ENCODE measurements at places on chromosomes 6 and 20.

GRCh38 chr6:116511424-116512110, at the start of gene CALHM5:
CALHM5 (plus strand) TSS chr6:116511639; CDS start chr6:116511697, 58 bp downstream.
- no peaks in the 10 kb centered on the region for H3K27me3 ChIP-seq
- H3K4me3 ChIP-seq, result peak within 1 kb of the TSS; percentile 51
- peak; percentile 79 for DNase-seq
- peak within 1 kb of the TSS; percentile 80 for H3K27ac ChIP-seq
- peaks cover 10% of the 10 kb centered on the region for H3K36me3 ChIP-seq
- no peaks in the 10 kb centered on the region for H3K4me1 ChIP-seq

DNA sequence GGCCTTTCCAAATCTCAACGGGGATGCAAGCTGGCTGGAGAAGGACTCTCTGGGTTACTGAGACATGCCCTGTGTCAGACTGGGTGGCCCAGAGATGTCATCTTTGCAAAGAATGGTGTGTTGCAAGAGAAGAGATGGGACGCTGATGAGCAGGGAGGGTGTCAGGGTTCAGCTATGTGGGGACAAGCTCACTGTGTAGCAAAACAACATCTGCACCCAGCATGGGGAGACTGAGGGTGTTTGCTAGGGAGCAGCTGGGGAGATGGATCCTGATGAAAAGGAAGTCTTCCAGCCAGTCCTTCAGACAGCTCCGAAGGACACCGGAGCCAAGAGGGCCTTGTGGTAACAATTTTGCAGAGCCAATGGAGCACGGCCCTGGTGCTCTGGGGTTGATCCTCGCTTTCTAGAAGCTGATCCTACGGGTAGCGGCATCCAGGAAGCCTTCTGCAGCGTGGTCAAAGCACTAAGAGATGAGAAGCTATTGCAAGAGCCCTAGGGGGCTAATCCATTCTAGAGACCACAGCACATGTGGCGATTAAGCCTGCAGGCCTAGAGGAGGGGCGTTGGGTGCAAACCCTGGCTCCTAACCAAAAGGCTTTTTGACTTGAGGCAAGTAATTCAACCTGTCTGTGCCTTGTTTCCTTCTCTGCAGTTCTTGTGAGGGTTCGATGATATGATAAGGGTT, 39.9 kb downstream of the EDN3 start:
- no peaks in the 10 kb centered on the region for H3K36me3 ChIP-seq
- H3K4me3 ChIP-seq, result no peak overlapping the region
- no peak overlapping the region for H3K27ac ChIP-seq
- H3K4me1 ChIP-seq, result no peaks in the 10 kb centered on the region
- no peak for DNase-seq

GRCh38 chr20:50211091-50211490, 20.5 kb downstream of the CEBPB start:
- H3K27me3 ChIP-seq, result no peaks in the 10 kb centered on the region
- no peaks in the 10 kb centered on the region for H3K36me3 ChIP-seq
- H3K4me1 ChIP-seq, result peaks cover 6% of the 10 kb centered on the region
- no peak overlapping the region for H3K27ac ChIP-seq
- H3K4me3 ChIP-seq, result no peak overlapping the region
- no peak for DNase-seq

GRCh38 chr6:158256746-158257424, 55.4 kb upstream of the TULP4 start:
- H3K27me3 ChIP-seq, result no peaks in the 10 kb centered on the region
- no peak overlapping the region for H3K27ac ChIP-seq
- H3K4me1 ChIP-seq, result no peaks in the 10 kb centered on the region
- H3K4me3 ChIP-seq, result no peak overlapping the region

DNA sequence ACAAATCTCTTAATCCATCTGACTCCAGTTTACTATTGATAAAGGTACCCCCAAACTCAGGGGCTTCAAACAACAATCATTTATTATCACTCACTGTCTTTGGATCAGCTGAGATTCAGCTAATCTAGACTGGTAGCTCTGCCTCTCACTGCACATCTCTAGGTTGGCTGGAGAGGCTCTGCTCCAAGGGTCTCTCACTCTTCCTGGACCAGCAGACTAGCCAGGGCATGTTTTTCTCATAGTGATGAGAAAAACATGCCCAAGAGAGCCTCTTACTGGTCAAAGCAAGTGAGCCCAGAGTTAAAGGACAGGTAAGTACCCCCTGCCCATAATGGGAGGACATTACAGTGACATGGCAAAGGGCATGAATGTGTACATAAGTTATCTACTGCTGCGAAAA, 115.1 kb upstream of the BEND3 start:
- no peaks in the 10 kb centered on the region for H3K27me3 ChIP-seq
- no peaks in the 10 kb centered on the region for H3K36me3 ChIP-seq
- H3K4me3 ChIP-seq, result no peak overlapping the region
- H3K4me1 ChIP-seq, result no peaks in the 10 kb centered on the region

GRCh38 chr20:62795023-62795761, 1.1 kb upstream of the MRGBP start:
- peaks cover 15% of the 10 kb centered on the region for H3K36me3 ChIP-seq
- no peak for DNase-seq
- H3K4me3 ChIP-seq, result peak overlapping the region; percentile 57
- H3K27ac ChIP-seq, result peak overlapping the region; percentile 88

- H3K27ac ChIP-seq, result no peak overlapping the region
- no peak overlapping the region for H3K4me3 ChIP-seq
- H3K27me3 ChIP-seq, result no peaks in the 10 kb centered on the region
- no peaks in the 10 kb centered on the region for H3K36me3 ChIP-seq
- DNase-seq, result peak; percentile 30
Observed at GRCh38 chr20:48006036-48006833, 221.0 kb upstream of the SULF2 start.

GRCh38 chr6:56374841-56375369, 127.5 kb upstream of the COL21A1 start:
- H3K36me3 ChIP-seq, result no peaks in the 10 kb centered on the region
- H3K4me3 ChIP-seq, result no peak overlapping the region
